Body of pancreas (tissue), 4 donors: ENCODE measurements at places on chromosomes 6 and 20. TPM values are rescaled to one million over a fixed set of nuclear protein-coding genes. Genes with fewer than 3 reads are reported as not detected.

DNA sequence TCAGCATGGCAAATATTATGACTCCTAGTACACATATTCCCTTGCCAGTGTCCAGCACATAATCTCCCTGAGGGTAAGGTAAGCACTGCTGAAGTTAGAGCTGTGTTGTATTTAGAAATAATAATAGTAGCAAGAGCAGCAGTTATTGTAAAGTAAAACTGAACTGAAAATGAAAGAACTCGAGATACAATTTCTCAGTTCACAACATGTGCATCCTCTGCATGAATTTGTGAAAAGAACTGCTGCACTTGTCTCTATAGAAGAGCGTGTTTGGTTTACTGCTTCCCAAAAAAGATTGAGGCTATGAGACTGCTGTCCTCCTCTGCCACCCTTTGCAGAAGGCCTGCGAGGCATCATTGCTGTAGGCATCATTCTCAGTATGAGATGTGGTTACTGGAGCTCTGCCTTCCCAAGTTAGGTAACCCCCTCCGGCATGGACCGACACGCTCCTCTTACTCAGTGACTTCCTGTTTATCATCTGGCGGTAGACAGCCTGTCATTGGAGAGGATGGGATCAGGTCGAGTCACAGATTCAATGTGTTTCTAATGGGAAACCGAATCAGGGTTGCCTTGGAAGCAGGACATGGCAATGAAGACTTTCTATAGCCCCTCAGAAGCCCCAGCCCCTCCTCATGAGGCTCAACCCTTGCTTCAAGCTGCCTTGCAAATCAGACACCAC lies 48.1 kb downstream of the SLC24A3 start:
- no peak for DNase-seq

The TULP1 gene
- total RNA-seq = not detected

- DNase-seq = no peak
These were observed 459.1 kb upstream of the CITED2 start for GRCh38 chr6:139833592-139833991.

DNA sequence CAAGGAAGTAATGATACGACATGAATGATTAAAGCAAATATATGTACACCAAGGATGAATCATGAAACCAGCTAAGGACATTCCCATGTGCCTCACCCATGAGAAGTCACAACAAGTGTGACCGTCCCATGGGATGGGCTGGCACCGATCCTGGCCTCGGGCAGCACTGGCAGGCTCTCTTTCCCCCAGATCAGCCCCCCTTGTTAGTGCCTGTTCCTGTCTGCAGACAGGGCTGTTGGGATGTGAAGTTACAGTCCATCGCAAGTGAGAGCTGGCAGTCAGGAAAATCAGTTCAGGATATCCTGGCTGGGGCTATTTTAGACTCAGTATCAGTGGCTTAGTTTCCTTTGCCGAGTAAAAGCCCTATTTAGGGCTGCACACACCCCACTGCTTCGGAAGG lies 129.2 kb upstream of the SNX9 start:
- no peak for DNase-seq

DNA sequence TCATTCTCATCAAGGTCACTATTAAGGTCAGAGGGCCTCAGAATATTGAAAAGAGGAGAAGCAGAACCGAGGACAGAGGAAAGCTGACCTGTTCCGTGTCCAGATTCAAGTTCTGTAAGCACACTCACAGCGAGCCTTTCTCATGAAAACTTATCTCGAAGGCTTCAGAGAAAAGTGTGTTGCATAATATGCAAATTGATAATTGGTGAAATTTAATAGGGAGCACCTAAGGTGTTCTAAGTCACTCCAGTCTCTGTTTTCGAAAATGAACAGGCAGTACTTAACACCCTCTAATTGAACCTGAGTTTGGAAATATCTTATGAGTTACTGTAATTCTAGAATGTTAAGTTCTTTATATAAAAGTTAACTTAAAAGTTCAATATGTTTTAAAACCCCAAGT lies 181.2 kb upstream of the PDE10A start:
- no peak for DNase-seq

GRCh38 chr20:62168061-62168460 lies 14.8 kb upstream of the MTG2 start:
- no peak for DNase-seq

The PDYN gene
- total RNA-seq = not detected

GRCh38 chr6:35931120-35931561 lies 10.2 kb upstream of the SRPK1 start:
- no peak for DNase-seq

The AGER gene
- total RNA-seq = 4.9 TPM

- DNase-seq = no peak
These were observed 520.8 kb downstream of the EPM2A start for GRCh38 chr6:145214570-145214969.

DNA sequence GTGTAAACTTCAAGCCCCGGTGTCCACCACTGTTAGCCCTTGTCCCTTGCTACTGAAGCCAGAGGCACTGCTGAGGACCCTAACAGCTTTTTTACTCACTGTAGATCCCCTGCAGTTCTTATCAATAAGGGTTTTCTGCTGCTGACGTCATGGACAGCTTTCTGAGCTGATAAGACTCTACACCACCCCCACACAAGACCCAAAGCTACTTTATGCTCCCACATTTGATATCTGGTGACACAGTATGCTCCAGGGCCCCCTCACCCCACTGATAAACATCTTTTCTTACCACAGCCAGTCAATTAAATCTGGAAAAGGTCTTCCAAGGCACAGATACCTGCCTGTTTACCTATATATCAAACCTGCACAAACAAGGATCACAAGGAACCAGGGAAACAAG lies 65.3 kb downstream of the NUS1 start:
- no peak for DNase-seq

The IRF4 gene
- total RNA-seq = 0.26 TPM

- DNase-seq = no peak
These were observed 80.4 kb downstream of the DHX35 start for GRCh38 chr20:39042279-39043150.
